Activated T-helper 1 cell treated with anti-CD3 and anti-CD28 coated beads, Interleukin-12 subunit alpha, Interleukin-12 subunit beta, Interleukin-2, Interleukin-4 antibody, amounts not matched to agents 30 ng/mL and 10 ng/mL and 1 ng/mL, durations not matched to agents 14 hours and 24 hours and 36 hours (primary cell): ENCODE measurements at places on chromosomes 5 and 9.
A peak's percentile ranks its signal among the peaks of the same experiment; 100 is the strongest.

- no peak for DNase-seq
These were observed 82.6 kb downstream of the ALDH7A1 start for GRCh38 chr5:126512451-126512850.

- DNase-seq, result no peak
These were observed 51.5 kb downstream of the MRPS30 start for GRCh38 chr5:44860267-44860666.

- no peak for DNase-seq
These were observed 1858.6 kb upstream of the CDH9 start for GRCh38 chr5:28896949-28897348.

- no peak for DNase-seq
These were observed 78.4 kb downstream of the EBF1 start for GRCh38 chr5:159021136-159021900.

DNA sequence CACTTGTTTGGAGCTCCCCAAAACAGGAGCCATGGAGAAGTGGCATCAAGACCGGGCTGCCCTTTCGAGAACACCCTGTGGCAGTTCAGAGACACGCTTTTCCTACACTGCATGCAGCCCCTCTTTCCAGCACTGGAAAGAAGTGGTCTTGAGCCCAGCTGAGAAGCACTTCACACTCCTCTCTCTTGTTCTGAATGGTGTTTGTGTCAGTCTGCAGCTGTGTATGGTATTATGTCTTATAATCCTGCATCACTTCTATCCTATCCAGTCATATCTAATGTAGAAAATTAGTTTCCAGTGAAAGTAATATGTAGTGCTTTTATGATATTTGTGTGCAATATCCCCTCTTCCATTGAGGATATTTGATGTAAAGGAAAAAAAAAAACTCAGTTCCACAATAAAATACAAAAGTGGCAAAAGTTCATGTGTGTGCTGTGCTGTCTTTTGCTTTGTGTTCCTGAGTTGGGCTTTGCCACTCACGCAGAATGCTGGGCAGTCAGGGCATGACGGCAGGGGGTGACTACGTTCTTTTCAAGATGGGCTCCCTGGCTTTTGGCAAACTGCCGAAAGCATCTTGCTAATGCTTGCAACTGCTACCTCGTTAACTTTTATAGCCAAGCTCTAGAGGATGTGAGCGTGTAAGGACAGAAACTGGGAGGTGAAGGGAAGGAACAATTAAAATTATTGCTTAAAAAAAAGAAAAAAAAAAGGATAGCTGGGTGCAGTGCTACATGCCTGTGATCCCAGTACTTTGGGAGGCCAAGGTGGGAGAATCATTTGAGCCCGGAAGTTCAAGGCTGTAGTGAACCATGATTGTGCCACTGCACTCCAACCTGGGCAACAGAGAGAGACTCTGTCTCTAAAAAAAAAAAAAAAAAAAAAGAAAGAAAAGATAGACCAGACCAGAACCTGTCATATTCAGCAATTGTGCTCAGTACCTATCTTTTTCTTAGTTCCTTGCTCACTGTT, 102.2 kb downstream of the MAP1B start:
- no peak for DNase-seq

GRCh38 chr9:125648294-125648693, 58.7 kb downstream of the MAPKAP1 start:
- no peak for DNase-seq

GRCh38 chr5:81233080-81233634, at the start of gene CKMT2:
TSS of gene CKMT2 (plus strand) at chr5:81233322. CDS start at chr5:81251133, 17,811 bp downstream.
- no peak for DNase-seq

- no peak for DNase-seq
These were observed 40.8 kb upstream of the RNF130 start for GRCh38 chr5:180112181-180112861.

DNA sequence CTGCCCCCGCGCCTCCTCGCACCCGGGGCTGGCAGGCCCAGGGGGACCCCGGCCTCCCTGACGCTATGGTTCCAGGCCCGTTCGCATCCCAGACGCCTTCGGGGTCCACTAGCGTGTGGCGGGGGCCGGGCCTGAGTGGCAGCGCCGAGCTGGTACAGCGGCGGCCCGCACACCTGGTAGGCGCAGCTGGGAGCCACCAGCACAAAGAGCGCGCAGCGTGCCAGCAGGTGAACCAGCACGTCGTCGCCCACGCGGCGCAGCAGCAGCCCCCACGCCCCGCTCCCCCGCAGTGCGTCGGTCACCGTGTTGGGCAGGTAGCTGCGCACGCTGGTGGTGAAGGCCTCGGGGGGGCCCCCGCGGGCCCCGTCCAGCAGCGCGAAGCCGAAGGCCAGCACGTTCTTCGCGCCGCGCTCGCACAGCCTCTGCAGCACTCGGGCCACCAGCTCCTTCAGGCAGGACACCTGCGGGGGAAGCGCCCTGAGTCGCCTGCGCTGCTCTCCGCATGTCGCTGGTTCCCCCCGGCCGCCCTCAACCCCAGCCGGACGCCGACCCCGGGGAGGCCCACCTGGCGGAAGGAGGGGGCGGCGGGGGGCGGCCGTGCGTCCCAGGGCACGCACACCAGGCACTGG, 548 bp downstream of the TERT start:
- DNase-seq, result no peak

DNA sequence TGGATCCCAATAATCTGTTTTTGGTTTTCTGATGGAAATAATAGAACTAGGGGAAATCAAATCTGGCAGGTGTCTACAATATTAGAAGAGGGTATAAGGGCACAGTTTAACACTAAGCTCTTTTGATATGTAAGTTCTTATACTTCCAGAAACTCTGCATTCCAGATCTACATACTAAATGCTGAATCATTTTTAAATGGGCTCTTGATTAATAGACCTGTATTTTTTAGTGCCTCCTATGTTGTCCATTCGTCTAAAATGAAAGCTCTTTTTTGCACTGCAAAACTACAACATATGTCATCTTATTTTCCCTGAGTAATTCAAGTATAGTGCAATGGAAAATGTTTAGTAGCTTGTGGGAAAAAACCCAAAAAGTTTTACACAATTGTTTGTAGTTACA, 44.2 kb downstream of the NR6A1 start:
- DNase-seq, result no peak

- DNase-seq, result no peak
These were observed 470.5 kb downstream of the PDE4D start for GRCh38 chr5:59423021-59423420.

GRCh38 chr5:154118385-154118784, 72.1 kb upstream of the GALNT10 start:
- no peak for DNase-seq

DNA sequence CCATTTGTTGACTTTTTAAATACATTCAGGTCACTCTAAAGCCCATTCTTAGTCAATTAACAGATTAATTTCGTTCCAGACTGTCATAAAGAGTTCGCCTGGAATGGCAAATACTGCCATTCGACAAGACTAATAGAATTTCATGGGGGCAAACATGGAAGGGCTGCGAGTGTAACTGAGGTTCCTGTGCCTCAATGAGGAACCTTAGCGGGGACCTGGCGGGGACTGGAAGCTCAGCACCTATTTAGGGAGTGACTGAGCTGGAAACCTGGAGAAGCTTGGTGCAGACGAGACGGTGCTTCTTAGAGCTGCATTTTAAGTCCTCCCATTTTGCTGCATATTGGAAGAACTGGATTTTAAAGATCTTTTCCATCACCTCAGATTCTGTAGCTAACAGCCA, 3.4 kb downstream of the VCAN start:
- DNase-seq, result no peak

GRCh38 chr9:83441390-83441789, 96.8 kb downstream of the FRMD3 start:
- no peak for DNase-seq

GRCh38 chr9:105887679-105888078, 193.3 kb downstream of the TMEM38B start:
- DNase-seq, result no peak

GRCh38 chr5:156121234-156121633, 205.7 kb upstream of the SGCD start:
- no peak for DNase-seq

- DNase-seq, result no peak
These were observed 39.7 kb downstream of the CHSY3 start for GRCh38 chr5:129943936-129944335.

- no peak for DNase-seq
These were observed 179.0 kb upstream of the CD180 start for GRCh38 chr5:67375606-67376005.

DNA sequence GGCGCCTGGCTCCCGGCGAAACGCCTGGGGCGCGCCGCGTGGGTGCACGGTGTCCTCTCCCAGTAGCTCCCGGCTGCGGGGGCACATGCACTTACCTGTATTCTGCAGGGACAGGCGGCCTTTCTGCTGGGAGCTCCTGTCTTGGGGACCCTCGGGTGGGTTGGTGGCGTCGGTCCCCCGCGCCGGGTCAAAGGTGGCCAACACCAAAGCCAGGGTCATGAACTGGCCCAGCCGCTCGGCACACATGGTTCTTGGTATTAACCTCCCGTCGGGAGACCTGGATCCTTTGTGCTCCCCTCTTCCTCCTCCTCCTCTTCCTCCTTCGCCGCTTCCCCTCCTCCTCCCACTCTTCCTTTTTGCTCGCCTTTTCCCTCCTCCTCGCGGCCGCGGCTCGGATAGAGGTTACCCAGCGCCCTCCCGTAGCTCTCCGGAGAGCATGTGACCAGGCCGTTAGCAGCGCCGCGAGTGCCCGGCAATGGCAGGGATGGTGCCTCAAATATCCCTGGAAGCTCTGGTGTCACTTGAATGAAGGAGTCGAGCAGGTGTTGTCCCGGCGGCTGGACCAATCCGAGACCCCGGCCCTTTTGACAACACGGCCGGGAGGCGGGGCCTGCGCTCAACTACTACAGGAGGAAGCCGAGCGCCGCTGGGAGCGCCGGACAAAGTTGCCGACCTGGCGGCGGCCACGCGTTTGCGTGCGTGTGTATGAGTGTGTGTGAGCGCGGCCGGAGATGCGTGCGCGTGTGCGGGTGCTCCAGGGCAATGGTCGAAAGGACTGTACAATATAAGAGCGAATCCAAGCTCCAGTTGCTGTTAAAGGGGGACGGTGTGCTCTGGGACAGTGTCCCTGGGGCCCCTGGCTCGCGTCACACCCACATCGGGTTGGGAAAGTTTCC, at the start of gene STC2:
TSS of gene STC2 (minus strand) at position 467 of the 896 bp plus-strand sequence. CDS start at position 246, 221 bp downstream.
- peak; percentile 70 for DNase-seq
